Common myeloid progenitor, CD34-positive (primary cell): ENCODE measurements at places on chromosomes 16 and 17.

DNA sequence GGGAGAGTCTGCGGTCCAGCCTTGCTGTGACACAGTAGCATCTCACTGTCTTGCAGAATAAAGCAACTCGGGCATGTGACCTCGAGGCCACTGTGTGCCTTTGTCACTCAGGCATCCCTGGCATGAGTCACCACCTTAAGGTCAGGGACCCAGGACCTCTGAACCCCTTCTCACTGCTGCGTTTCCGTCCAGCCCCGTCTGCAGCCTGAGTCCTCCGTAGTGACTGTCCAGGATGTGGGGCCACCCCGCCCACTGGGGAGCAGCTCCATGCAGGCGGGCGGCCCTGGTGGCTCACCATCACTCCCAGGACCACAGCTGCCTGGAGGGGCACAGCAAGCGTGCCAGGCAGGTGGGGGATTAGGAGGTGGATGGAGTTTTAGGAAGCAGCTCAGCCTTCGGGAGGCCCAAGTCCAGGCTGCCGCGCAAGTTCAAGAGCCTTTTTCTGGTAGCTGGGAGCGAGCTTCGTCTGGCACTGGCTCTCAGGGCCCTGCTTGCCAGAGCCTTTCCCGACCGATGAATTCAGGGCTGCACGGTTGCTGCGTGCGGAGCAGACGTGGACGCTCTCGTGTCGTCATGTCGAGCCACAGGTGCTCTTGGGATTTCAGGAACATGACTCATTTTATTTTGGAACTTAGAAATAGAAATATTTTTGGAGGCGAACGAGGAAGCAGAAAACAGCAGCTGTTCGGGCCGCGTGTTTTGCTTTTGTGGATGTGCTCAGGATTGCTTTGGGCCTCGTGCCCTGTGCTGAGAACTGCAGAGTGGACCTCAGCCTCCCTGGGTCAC is 16.8 kb downstream of the KCTD5 start:
- no peak for DNase-seq

GRCh38 chr16:27394516-27394915 is 7.5 kb upstream of the IL21R start:
- DNase-seq, result no peak

DNA sequence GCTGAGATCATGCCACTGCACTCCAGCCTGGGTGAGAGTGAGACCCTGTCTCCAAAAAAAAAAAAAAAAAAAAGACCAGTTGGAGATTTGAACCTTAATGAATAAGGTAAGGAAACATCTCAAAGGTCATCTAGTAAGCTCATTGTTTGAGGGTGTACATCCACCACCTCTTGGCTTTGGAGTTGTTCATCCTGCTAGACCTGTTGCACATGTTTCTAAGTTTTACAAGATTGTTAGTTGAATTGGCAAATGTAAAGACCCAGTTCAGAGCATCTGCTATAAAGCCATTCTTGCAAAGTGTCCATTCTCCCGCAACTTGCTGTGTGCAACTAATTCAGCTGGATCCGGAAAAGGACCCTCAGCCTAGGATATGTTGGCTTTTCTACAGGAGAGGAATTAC is 1.5 kb downstream of the PSMD7 start:
- DNase-seq, result no peak

DNA sequence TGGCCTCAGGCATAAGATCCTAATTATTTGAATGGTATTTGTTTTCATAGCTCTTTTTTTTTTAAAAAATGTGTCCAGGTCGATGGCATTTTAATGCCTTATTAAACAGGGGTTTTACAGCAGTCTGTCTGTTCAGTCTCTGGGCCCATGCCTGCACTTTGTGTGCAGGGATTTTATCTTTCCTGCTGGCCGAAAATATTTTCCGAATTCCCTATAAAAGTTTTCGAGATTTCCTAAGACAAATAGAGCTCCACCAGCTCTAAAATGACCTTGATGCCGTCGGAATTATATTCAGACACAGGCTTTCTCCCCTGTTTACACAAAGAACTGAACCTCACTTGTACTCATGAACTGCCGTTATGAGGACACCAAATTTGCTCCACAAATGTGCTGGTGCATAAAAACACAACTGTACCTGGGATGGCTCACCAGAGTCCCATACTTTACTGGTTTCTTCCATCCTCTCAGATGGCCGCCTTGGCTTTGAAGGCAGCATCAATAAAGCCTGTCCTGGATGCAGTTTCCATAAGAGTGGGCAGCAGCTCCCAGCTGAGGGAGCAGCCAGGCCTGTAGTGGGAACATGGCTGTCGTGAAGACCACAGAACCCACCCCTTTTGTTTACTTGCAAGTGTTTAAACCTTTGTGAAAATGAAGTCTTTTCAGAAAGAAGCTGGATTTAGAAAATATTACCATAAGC is 44.9 kb downstream of the TBX4 start:
- no peak for DNase-seq

- DNase-seq, result no peak
These were observed 276.6 kb upstream of the TNRC6C start for GRCh38 chr17:77681861-77682260.

- DNase-seq, result no peak
These were observed 7.1 kb upstream of the CYTH1 start for GRCh38 chr17:78789149-78789662.

DNA sequence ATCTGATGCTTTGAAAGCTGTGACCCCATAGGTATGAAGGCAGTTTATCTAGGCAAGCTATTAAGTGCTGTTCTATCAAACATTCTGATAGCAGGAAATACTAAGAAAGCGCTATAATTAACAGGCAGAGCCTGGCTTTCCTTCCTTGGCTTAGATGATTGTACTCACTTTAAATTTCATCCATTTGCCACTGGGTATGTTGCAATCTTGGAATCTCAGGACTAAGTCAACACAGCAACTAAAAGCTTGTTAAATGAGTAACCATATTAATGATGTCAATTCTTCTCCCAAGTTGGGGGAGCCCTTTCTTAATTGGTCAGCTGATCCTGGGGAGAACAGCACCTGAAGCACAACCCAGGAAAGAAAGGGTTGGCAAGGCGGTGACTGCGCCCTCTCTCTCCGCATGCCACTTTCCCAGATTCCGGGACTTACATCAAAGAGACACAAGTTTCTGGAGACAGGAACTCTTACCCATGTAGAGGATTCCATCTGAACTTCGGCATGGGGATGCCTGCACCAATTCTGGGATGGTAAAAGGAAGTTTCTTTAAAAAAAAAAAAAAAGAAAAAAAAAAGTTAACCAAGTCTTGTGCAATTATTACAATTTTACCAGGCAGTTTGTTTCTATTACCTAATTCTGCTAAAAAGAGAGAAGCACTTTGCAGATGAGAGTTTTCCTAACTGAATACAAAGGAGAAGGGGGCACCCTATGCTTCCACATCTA is 54.4 kb upstream of the ICAM2 start:
- DNase-seq, result no peak

GRCh38 chr17:38746849-38747462 is 1.2 kb downstream of the PCGF2 start:
- no peak for DNase-seq

- no peak for DNase-seq
These were observed 91.4 kb upstream of the DYNLRB2 start for GRCh38 chr16:80449392-80449791.

- DNase-seq, result no peak
These were observed 18.3 kb downstream of the KIAA0513 start for GRCh38 chr16:85045641-85046471.

- DNase-seq, result no peak
These were observed 98.1 kb downstream of the SDK2 start for GRCh38 chr17:73546114-73546513.

GRCh38 chr17:33868899-33869298 is 386.2 kb upstream of the CCL2 start:
- no peak for DNase-seq

DNA sequence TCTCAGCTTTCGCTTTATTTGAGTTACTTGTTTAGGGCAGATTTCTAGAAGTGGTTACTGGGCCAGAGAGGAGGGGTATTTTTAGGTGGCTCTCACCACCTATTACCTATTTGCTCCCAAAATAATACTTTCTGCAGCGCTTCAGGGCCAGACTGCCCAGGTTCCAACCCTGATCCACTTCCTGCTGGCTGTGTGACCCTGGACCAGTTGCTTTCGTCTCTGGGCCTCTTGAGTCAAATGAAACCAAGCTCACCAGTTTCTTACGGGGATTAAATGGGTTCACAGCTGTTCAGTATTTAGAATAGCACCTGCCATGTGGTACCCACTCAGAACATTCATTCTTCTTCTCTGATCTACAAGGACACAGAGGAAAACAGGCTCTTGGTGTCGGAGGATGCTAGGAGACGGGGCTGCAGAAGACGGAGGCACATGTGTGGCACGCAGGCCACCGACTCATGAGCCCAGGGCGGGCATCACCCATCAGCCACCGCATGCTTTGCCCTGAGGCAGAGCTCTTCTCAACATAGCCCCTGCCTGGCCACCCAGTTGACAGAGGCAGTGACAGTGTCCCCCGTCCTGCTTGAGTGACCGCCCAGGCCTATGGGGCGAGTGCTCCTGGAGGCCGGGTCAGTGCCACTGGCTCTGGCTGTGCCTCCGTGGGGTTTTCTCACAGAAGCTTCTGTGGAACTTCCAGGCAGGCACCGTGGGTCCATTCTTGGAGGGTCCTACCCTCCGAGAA is 149.0 kb upstream of the PLCG2 start:
- no peak for DNase-seq

DNA sequence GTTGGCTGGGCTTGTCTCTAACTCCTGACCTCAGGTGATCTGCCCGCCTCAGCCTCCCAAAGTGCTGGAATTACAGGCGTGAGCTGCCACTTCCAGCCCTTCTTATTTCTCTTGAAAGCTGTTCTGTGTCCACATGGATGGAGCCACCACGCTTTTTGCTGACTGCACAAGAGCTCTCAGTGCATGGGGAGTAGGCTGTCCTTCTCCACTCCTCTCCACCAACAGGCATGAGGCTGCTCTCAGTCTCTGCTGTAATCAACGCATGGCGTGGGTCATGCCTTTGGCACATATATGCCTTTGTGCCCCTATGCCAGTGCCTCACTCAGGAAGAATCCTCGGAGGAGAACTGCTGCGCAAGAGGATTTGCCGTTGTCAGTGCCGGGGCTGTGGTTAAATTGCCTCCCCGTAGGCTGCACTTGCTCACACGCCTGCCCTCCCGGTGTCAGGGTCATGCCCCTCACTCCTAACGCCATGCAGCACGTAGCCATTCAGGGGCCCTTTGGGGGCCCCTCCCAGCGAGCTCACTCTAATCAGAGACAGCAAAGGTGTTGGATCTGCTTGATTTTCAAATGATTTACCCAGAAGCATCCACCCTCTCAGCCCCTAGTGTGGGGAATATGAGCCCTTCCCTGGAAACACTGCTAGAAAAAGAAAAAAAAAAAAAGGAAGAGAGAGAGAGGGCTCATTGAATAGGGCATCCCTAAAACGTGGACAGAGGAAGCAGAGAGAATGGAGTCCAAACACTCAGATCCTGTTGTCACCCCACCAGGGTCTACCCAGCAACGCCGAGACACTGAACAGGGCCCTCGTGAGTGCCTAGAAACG is 47.5 kb upstream of the ZCCHC14 start:
- DNase-seq, result peak; percentile 8

- no peak for DNase-seq
These were observed 35.6 kb downstream of the YPEL2 start for GRCh38 chr17:59366773-59367656.

DNA sequence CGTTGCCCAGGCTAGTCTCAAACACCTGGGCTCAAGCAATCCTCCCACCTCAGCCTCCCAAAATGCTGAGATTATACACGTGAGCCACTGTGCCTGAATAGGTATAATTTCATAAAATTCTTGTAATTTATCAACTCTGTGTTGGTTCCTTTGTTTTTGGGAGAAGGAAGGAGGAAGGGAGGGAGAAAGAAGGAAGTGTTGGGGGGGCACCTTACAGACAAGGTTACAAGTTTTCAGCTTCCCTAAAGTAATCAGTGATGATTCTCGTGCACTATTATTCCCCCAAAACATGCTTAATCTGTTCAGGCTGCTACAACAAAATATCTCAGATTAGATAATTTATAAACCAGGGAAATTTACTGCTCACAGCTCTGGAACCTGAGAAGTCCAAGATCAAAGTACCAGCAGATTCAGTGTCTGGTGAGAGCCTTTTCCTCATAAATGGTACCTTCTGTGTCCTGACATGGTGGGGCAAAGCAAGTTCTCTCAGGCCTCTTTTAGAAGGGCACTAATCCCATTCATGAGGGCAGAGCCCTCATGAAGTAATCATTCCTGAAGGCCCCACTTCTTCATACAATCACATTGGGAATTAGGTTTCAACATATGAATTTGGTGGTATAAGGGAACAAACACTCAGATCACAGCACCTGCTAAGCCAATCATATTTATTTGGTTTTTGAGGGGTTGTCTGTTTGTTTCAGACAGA is 28.1 kb downstream of the USP32 start:
- no peak for DNase-seq

GRCh38 chr17:64480951-64481350 is 15.9 kb downstream of the POLG2 start:
- no peak for DNase-seq

GRCh38 chr17:32515677-32516383 is 29.0 kb downstream of the CDK5R1 start:
- no peak for DNase-seq

GRCh38 chr16:79801646-79802045 is 201.1 kb upstream of the MAF start:
- DNase-seq, result no peak
